ENCODE measurements at places on chromosomes 3 and 15.

DNA sequence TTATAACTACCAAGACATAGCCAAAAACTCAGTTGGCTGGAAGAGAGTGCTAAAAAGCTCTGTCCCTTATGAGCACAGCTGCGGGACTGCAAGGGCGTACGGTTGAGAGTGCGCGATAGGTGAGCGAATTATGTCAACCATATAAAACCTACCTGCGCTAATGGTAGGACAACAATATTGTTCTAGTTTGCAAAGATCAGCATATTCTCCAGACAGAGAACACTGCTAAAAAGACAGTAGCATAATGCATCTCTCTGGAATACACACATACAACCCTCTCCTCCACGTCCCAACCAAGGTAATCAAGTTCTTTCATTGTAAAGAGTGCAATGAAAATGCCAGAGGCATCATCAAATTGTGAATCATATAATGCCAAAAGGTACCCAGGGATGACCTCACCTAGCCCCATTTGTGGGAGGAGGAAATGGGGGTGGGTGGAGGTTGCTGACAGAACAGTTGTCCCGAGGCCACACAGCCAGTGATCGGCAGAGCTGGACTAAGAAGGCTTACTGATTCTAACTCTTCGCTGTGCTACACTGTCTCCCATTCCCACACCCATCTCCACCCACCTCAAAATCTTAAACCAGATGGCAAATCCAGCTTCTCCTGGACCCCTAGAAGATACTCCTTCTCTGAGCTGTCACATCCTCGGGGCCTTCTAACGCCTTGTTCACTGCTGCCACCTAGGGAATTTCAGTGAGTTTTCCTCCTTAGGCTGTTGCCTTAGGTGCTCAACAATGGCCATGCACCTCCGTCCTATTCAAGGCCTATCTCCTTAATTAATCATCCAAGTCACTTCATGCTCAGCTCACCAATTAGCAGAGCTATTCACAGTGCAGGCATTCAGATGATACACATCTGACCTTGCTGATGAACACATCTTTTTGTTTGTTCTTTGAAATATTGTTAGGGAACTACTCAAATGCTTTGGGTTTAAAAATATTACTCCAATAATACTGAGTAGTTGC lies 60.7 kb downstream of the RPL22L1 start:
- DNase-seq = no peak

DNA sequence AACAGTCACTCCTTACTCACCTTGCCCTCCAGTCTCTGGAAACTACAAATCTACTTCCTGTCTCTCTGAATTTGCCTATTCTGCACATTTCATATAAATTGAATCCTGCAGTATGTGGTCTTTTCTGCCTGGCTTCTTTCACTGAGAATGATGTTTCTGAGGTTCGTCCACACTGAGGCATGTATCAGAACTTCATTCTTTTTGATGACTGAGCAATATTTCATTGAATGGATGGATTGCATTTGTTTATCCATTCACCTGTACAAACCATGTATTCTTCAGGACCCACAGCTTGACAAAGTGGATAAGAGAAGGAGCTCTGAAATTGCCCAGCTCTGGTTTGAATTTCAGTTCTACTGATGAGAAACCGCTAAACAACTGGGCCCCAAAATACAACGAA lies 118.9 kb upstream of the ARRDC4 start:
- DNase-seq = no peak

DNA sequence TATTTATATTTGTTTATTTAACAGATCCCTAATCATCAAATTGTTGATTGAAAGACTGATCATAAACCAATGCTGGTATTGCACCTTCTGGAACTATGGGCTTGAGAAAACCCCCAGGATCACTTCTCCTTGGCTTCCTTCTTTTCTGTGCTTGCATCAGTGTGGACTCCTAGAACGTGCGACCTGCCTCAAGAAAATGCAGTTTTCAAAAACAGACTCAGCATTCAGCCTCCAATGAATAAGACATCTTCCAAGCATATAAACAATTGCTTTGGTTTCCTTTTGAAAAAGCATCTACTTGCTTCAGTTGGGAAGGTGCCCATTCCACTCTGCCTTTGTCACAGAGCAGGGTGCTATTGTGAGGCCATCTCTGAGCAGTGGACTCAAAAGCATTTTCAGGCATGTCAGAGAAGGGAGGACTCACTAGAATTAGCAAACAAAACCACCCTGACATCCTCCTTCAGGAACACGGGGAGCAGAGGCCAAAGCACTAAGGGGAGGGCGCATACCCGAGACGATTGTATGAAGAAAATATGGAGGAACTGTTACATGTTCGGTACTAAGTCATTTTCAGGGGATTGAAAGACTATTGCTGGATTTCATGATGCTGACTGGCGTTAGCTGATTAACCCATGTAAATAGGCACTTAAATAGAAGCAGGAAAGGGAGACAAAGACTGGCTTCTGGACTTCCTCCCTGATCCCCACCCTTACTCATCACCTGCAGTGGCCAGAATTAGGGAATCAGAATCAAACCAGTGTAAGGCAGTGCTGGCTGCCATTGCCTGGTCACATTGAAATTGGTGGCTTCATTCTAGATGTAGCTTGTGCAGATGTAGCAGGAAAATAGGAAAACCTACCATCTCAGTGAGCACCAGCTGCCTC lies 14.7 kb downstream of the THBS1 start:
- DNase-seq = no peak

DNA sequence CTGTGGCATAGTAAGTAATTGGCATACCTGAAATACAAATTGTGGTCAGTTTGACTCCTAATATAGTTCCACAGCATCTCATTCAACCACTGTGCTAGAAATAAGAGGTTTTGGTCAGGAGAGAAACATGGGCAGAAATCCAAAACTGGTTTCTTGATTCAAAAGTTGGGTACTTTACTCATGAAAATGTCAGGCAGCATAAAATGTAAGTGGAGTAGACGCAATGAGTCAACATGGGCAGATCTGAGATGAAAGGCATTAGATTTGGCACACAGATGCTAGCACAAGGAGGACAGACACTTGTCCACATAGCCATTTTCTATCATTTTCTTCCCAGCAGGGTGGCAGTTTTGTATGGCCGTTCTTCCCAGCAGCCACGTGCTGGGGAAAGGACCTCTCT lies 255.8 kb upstream of the CDIN1 start:
- DNase-seq = no peak

- no peak for DNase-seq
Measured at GRCh38 chr3:30131191-30131590, 475.2 kb upstream of the TGFBR2 start.

DNA sequence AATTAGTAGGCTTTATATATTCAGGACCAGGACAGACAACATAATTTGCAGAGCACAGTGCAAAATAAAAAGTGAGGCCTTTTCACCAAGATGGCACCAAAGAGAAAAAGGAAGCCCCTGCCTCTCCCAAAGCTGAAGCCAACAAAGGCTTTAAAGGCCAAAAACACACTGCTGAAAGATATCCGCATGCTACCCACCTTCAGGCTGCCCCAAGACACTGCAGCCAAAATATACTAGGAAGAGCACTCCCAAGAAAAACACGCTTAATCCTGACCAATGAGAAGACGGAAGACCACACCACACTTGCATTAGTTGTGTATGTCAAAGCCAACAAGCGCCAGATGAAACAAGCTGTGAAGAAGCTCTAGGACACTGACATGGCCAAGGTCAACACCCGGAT lies 38.0 kb downstream of the PIK3CB start:
- DNase-seq = no peak

DNA sequence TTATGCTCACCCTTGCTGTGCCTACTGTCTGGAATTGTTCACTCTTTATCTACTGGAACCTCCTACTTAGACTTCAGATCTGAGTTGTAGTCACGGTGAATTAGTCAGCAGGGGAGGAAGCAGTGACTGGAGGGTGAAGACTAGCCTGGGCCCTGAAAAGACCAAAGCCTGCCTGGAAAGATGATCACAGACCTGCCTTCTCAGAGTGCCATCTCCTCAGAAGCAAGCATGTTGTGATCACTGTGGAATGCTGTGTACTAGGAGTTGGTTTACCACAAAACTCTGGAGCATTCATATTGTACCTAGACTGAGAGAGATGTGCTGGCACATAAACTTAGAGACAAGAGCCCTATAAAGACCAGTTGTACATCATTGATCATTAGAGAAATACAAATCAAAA lies 100.7 kb upstream of the SCN10A start:
- DNase-seq = no peak

DNA sequence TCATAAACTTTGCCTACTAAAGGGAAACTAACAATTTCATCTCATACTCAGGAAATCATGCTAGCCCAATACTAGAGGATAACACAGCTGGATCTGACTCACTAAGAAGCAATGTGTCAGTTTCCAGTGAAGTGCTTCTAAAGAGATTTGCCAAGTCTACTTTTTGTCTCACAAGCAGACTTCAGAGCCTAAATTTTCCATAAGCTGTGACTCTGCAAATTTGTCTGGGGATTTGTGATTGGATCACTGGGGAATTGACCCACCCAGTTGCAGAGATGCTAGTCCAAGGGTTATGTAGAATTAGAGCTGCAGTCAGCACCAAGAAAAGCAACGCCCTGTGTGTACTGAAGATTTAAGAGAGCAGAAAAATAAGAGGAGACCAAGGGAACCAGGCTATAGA lies 647.1 kb downstream of the NTRK3 start:
- no peak for DNase-seq

DNA sequence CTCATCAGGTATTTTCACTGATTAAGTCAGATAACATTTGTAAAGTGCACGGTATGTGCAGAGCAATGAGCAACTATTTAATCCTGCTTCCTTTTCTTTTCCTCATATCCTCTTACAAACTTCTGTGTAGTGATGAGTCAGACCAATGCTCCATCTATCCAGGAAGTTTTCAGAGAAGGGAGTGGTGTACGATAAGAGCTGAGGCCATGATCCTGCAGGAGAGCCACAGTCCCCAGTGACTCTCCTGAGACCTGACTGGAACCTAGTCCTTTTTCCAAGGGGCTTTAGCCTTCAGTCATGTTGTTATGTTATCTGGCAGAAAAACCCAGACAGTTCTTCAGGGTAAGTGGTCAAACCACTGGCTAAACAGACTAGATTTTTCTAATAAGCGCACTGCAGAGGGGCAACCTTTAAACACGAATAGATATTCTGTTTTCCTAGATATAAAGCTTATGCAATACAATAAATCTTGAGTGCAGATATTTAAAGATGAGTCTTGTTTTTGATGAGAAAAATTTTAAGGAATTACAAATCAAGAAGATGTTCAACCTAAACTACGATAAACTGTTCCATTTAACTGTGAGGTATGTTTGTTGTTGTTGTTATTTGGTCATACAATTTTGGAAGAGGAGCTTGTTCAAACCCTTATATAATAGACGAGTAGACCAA lies 110.5 kb upstream of the RAP2B start:
- DNase-seq = no peak

DNA sequence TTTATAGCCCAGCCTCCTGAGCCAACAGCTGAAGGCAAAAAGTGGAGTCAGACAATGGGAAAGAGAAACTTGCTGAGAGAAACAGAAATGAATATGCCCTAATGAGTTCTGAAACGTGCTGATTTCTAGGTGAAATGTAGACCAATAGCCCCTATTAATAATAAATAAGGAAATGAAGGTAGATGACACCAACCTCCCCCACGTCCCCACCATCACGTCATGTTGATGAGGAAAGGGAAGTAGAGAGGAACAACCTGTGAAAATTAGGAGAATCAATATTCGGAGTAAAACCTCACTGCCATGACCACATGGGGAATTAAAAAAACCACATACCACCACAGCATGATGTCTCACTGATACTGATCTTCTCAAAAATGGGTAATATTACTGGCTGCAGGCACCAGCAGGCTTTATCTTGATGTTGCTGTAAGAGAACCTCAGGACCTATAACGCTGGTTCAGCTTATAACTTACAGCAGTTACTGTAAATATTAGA lies 64.0 kb downstream of the KAT2B start:
- DNase-seq = peak; percentile 12

GRCh38 chr3:129352045-129352444 lies 73.4 kb downstream of the HMCES start:
- DNase-seq = no peak

- DNase-seq = no peak
Measured at GRCh38 chr15:77819048-77819850, 186.5 kb upstream of the LINGO1 start.

DNA sequence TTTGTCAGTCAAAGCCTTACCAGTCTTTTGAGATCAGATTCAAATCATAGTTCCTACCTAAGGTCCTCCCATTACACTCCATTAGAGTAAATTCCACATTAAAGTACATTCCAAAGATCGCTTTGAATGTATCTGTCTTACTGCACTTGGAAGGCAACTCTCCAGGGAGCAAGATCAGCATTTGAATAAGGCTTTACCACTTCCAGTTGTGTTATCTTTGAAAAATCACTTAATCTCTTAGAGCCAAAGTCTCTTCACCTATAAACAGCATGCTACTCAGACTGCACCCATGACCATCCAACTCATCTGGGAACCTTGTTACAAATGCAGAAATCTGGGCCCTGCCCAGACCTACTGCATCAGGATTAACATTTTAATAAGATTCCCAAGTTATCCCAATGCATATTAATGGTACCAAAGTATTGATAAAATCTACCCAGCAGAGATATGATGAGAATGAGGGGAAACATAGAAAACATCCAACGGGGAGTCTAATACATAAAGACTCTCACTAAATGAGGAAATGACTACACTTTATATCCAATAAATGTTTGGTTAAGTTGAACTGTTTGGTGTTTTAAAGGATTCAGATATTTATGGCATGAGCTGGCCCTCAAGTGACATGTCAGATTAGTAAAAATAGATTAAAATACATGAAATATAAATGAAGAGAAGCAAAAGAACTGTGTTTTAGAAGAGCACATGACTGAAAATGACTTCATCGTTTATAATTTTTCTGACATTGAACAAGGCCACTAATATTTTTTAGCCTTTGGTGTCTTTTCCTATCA lies 75.9 kb downstream of the TNIK start:
- no peak for DNase-seq

DNA sequence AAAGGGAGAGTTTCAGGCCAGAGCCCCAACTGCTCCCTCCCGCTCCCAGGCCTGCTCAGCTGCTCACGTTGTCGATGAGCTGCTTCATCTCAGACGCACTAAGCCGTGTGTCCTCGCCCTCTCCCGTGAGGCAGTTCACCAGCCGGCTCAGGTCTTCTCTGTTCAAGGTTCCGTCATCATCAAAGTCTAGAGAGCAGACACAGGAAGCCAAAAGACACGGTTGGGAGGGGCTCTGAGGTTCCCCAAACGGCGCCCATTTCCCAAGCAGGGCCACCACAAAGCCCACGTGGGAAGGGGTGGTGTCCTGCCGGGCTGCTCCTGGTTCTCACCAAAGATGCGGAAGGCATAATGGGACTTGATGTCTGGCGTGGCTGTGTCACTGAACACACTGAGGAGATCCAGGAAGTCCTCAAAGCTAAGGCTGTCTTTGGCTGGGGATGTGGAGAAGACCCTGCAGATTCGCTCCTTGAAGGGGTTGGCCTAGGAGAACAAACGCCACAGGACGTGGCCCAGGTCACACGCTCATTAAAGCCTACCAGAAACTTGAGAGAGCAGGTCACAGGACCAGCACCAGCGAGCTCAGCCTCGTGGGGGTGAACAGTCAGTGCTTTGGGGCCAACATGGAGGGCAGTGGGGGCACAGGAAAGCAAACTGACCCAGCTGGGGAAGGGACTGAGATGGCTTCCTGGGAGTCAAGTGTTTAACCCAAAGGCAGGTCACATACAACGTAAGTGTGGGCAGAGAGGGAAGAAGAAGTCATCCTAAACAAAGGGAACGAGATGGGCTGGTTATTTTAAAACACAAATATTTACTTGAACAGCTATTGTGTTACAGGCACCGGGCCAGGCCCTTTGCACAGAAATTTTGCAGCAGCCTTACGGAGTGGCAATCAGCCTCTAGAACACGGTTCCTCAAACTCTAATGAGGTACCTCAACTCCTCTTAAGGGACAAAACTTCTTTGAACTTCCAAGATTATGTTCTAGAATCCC lies 2.4 kb downstream of the CIB1 start:
- DNase-seq = peak; percentile 68

Measured in activated T-helper 1 cell treated with Interleukin-2 at 50 U/mL for 16 hours (primary cell).